ENCODE measurements at places on chromosomes 7 and 10.

- peak; percentile 82 for DNase-seq
These were observed at the start of gene HMX3 for GRCh38 chr10:123135415-123136141. TSS of gene HMX3 (plus strand) at chr10:123135970. CDS start at chr10:123136051, 81 bp downstream.

DNA sequence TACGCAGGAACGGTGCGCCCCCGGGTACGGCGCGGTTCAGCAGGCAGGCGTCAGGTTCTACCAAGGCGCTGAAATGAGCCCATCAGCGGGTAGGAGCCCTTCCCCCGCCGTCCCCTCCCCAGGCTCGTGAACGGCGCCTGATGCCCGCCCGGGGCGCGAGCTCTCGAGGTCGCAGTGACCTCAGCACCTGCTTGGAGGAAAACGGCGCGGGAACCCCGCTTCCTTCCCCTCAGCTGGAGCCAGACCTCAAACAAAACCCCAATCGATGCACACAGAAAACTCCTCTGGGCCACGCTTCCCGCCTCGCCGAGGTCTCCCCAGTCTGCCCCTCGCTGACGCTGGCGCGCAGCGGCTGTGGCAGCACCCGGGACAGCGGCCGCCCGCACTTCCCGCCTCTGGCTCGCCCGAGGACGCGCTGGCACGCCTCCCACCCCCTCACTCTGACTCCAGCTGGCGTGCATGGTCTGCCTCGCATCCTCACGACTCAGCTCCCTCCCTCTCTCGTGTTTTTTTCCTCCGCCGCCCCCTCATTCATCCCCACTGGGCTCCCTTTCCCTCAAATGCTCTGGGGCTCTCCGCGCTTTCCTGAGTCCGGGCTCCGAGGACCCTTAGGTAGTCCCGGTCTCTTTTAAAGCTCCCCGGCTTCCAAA lies 514 bp upstream of the GAD2 start:
- DNase-seq = peak; percentile 85

DNA sequence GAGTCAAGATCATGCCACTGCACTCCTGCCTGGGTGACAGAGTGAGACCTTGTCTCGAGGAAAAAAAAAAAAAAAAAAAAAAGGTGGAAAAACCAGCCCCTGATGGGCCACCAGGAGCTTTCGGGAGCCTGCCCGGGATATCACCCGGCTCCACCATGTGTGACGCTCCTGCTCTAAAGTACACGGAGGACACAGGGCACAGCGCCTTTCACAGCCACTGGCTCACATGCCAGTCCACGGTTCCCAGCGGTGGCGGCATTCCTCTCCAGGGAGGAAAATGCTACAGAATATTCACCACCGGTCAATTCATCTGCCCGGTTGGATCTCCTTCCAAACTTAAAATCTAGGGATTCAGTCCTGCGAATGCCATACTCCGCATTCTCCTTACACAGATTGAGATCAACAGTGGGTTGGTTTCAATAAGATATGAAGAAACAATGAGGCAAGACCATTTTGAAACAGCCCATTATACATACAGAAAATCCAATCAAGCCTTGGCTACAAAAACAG lies 81.2 kb downstream of the CTBP2 start:
- no peak for DNase-seq

DNA sequence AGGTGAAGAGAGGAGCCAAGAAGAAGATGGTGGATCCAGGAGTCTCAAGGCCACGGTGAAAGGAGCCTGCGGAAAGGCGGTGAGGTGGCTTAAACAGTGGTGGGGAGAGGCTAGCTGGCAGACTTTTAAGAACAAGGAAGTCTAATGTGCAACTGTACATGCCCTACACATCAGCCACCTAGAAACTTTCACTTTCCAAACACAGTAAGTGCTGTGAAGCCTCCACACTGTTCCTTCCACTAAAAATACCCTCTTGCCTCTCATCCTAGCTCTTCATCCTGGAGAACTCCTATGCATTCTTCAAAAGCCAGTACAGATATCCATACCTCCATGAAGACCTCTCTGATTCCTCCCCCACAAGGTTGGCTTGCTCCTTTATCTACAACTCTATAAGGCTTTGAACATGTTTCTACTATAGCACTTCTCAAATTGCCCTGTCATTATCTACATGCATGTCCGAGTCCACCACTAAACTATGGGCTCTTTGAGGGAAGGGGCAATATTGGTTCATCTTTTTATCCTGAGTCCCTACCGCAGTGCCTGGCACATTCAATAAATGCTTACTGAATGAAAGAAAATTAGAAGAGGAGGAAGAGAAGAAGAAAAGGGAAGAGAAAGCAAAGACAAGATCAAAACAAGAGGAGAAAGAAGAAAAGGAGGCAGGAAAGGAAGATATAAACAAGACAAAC lies 54.2 kb downstream of the DNAJC12 start:
- no peak for DNase-seq

GRCh38 chr7:24025765-24026164 lies 258.2 kb upstream of the NPY start:
- DNase-seq = no peak

DNA sequence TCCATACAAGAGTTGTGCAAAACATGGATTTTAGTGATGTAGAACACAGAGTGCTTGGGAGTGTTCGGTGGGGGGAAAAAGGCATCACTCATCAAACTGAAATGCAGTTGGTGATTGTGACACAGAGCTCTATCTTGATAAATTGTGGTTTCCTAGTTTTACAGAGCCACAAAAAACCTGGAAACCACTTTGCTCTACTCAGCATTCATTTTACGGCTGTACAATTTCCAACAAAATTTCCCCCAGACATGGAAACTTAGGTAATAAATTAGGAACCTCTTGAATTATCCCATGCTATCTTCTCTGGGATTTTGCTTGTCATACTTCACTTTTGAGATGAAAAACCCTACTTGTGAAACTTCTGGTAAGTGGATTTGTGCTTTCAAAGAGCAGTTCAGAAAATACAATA lies 614.9 kb upstream of the FZD8 start:
- DNase-seq = no peak

DNA sequence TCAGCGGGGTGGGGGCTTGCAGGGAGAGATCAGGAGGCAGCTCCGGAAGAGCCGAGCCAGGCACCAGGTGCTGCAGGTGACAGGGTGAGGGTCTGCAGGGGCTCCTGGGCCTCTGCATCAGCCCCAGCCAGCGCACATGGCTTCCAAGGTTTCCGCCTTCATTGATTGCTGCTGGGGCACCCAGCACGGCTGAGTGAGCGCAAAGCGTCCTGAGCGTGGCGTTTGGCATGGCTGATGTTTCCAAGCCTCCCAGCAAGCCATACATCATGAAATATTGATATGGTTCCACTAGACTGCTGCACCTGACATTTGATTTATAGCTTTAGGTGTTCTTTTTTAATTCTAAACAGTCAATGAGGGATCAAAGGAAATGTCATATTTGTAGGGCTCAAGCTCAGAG lies 259.0 kb downstream of the WDR37 start:
- DNase-seq = no peak

DNA sequence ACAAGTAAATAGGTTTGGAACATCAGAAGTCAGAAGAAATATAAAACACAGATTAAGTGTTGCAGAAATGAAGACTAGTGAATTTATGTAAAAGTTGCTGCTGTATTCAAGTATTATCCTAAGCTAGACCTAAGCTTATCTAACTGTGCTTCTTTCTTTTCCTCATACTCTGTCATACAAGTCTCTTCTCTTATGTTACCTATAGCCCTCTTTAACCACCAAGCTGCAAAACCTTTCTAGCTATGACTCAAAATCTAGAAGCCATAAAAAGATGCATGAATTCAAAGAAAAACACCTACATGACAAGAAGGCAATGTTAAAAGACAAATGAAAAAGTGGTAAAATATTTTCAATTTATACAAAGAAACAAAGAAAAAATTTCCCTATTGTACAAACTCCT lies 23.0 kb downstream of the DENND11 start:
- no peak for DNase-seq

DNA sequence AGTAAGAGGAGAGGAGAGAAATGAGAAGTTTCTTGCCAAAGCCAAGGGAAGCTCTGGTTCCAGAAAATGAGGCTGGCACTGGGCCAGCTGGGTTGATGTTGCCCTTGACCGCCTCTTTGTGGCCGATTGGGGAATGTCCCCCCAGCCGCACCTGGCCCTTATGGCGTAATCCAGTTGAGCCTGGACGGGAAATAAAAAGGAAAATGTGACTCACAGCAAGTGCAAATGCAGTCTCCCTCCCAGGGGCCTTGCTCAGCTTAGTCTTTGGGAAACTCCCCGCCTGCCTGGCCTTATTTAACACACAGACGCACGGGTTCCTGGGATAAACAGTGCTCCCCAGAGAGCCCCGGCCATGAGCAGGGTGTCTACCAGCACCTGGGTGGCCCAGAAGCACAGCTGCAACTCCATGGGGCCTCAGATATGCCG lies 174.8 kb downstream of the KIAA1217 start:
- DNase-seq = no peak

- no peak for DNase-seq
These were observed 334.8 kb upstream of the GALNT17 start for GRCh38 chr7:70797109-70797514.

DNA sequence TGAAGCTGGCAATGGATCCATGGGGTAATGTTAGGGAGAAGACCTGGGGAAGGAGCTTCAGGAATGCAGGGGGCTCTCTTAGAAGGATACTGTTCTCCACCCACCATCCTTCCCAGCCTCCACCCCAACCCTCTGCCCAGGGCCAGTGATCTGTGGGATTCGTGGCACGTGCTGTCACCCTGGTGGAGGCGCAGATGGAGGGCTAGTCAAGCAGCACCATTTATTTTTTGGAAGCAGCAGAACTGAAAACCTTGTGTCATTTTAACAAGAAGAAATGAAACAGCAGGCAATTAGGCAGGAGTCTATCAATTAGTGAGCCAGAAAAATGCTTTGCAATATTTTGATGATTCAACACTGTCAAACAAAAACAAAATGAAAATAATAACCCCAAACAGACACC lies 155.9 kb downstream of the SH2D4B start:
- DNase-seq = no peak

DNA sequence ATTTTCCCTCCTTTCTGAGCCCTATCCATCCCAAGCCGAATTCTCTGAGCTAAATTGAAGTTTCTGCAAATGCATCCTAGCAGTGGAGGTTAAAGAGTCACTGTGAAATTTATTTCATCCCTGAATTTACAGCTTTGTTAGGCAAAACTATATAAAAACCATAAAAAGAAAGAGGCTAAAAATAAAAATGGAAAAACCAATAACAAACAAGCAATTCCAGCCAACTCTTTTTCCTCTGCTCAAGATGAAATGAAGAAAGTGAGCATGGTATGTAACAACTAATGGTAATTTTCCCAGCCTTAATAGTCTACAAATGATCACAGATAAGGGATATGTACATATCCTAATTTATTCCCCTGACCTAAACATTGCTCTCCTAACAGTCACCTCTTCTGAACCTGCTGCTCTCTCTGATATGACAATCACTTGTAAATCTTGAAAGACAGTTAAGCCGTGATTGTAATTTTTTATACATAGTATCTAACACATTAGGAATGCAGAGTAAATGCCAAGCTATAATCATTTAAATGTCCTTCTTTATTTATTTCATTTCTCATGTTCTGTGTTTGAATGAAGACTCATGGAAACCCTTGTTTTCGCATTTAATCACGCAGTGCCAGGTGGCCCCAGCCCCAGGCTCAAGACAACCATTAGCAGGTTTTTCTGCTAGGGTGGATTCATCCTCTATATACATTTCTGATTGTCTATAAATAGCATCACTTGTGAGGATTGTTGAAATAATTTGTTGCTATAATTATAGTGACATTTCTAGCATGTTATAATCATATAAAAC lies 48.6 kb upstream of the NRP1 start:
- no peak for DNase-seq

GRCh38 chr7:155917836-155918430 lies 105.7 kb upstream of the SHH start:
- DNase-seq = no peak

- DNase-seq = no peak
These were observed 736.2 kb downstream of the PARD3 start for GRCh38 chr10:34078745-34079470.

GRCh38 chr7:27128776-27129728 lies 1.5 kb downstream of the HOXA4 start:
- DNase-seq = peak; percentile 42

DNA sequence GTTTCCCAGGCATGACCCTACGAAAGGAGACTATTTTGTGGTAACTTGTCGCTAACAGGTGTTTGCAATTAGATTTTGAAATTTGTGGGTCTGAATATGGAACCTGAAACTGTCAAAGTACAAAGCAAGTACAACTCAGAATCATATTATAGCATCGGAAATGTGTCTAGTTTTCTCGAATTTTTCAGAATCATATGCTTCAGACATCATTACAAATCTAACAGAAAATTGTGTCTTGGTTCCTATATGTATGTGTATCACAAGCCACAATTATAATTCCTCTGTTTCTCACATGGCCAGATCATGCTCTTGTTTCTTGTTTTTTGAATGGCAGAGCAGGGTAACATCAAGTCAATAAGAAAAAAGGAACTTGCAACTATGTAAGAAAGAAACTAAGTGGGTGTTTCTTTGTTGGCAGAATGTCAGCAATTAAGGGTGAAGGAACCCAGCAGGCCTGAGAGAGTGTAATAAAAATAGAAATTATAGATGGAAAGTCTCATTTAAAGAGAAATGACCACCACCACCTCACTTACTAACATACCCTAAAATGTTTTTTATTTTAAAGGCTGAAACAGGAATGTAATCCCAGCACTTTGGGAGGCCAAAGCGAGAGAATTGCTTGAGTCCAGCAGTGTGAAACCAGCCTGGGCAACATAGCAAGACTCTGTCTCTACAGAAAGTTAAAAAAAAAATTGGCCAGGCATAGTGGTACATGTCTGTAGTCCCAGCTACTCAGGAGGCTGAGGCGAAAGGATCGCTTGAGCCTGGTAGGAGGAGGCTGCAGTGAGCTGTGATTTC lies 51.3 kb downstream of the PRTFDC1 start:
- no peak for DNase-seq

GRCh38 chr10:132538031-132538789 lies 623 bp downstream of the INPP5A start:
- no peak for DNase-seq

GRCh38 chr7:150389532-150389816 lies 10.3 kb downstream of the ZNF775 start:
- no peak for DNase-seq

DNA sequence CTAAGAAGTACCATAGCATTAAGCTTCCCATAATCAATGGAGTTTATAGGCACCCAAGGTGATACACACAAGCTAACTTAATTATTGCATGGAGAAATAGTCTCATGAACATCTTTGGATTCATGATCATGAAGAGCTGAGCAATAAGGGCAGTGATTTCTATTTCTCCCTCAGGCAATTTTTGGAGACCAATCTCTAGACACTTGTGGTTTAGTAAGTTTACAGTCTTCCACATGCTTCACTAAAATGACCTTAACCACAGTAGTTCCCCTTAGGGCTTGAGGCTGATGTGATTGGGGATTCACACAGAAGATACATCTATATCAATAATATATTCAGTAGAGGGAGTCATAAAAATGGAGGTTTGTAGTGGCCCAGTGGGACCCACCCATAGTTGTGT lies 241.2 kb downstream of the CCDC7 start:
- DNase-seq = no peak

DNA sequence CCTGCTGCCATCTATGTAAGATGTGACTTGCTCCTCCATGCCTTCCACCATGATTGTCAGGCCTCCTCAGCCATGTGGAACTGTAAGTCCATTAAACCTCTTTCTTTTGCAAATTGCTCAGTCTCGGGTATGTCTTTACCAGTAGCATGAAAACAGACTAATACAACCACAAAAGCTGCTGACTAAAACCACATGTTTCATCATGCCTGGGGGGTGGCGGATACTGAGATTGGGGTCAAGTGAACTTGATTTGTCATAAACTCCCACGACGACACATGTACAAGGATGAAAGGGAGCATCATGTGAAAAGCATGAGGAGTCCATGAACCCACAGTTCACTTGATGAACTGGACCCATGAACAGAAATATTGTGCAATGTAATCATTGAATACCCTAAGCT lies 134.9 kb upstream of the ANK3 start:
- no peak for DNase-seq
